Stimulated activated CD4-positive, alpha-beta T cell treated with anti-CD3 and anti-CD28 coated beads, Interleukin-1b, Interleukin-23, amount 100 ng/mL, for 1 hour (primary cell): ENCODE measurements at places on chromosomes 2 and 18.

DNA sequence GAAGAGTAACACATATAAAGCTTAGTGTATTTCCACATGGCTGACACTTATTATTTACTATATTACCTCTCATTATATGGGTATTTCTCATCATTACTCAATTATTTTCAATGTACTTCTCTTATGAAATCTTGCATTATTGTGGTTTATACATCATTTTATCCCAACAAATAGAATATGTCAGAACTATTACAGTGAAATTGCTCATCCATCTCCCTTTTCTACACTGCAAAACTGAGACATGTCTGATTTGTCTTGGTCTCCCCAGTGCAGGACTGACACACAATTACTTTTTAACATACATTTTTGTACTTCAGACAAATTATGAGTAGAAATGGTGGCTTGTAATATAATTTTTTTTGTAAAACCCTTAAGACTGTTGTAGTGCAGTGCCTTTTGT lies 600.9 kb downstream of the PLCL1 start:
- no peak for DNase-seq

- DNase-seq, result no peak
Observed at GRCh38 chr2:180846756-180847472, 133.5 kb upstream of the UBE2E3 start.

DNA sequence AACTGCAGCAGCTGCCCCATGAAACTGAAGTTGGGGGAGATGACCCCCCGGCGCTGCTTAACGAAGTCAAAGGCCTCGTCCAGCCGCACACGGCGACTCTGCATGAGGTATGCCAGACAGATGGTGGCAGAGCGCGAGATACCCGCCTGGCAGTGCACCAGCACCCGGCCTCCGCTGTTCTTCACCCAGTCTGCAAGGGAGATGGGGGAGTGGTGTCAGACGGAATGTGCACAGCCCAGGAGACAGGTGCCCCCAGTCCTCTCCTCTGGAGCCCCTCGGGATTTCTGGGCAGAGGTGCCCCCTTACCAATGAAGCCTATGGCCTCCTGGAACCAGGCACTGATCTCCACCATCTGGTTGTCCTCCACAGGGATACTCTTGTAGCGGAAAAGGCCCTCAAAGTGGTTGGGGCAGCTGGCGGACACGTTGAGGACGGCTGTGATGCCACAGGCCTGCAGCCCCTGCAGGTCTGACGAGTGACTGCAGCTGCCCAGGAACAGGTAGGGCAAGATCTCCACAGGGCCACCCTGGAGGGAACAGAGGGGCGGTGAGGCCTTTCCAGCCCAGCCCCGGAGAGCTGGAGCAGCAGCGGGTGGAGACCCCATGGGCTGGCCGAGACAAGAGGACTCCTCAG lies 1.3 kb downstream of the DUSP2 start:
- DNase-seq, result no peak

DNA sequence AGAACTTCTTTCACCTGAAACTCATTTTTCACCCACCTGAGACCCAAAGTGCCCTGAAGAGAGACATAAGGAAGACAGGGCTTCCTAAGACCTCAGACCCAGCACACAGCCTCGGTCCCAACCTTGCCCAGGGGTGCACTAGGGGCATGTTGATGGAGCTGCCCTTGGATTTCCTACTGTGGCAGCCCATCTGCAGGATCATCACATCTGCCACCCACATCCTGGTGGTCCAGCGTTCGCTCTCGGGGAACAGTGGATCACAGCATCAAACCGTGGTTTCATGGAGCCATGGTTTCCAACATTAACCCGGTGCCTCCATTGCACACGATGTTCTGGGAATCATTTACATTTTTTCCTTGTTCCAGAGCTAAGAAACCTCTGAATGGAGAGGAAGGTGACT lies 186.4 kb downstream of the TFCP2L1 start:
- no peak for DNase-seq

DNA sequence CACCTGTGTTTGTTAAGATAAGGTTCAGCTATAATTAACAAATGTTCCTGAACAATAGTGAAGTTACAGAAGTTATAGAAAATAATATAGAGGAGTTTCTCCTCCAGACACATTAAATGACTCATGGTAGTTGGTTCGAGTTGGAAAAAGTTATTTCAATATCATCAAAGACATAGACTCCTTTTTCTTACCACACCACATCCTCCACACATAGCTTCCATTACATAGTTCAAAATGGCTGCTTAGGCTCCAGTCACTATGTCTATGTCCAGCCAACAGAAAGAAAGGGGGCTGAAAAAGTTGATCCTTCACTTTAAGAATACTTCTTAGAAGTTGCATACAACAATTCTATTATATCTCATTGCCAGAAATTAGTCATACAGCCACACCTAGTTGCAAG lies 50.7 kb downstream of the DYNAP start:
- no peak for DNase-seq

DNA sequence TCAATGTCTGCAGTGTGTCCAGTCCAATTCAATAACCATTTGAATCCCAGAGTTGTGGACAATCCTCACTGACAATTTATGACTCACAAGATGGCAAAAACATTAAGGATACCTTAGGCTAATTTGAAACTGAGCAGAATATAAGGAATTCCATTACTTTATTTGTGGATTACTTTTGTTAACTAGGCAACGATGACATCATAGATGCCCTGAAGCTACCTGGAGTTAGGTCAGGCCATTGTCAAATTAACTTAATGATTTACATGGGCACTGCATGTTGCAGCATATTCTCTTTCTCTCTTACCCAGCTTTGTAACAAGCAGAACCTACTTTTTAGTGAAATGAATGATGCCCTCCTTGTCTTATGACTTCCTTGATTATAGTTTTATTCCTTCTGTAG lies 100.0 kb upstream of the CDCA7 start:
- no peak for DNase-seq

GRCh38 chr2:104836841-104837240 lies 17.1 kb upstream of the POU3F3 start:
- DNase-seq, result no peak

DNA sequence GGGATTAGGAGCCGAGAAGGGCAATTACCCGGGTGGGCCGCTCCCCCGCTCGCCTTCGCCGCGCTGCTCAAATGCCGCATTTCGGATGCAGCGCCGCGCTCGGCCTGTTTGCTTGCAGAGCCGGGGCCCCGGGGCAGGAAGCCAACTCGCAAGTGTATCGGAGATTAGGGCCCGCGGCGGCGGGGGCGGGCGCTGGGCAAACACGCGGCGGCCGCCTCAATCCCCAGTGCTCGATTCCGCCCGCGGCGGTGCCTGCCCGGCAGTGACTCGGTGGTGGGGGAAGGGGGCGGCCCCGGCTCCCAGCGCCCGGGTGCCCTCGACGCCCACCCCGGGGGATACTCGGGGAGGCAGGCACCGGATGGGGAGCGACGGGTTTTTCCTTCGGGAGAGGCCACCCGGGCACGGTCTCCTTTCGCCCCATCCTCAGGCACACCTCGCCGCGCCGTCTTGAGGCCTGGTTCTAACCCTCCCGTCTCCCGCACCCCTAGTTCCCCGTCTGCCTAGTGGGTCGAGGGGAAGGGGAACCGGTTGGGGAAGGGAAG lies 26.6 kb upstream of the NOTO start:
- no peak for DNase-seq
